ENCODE measurements at places on chromosomes 13 and 19.

GRCh38 chr19:13795595-13796300, 505 bp downstream of the ZSWIM4 start:
- no peak for DNase-seq

DNA sequence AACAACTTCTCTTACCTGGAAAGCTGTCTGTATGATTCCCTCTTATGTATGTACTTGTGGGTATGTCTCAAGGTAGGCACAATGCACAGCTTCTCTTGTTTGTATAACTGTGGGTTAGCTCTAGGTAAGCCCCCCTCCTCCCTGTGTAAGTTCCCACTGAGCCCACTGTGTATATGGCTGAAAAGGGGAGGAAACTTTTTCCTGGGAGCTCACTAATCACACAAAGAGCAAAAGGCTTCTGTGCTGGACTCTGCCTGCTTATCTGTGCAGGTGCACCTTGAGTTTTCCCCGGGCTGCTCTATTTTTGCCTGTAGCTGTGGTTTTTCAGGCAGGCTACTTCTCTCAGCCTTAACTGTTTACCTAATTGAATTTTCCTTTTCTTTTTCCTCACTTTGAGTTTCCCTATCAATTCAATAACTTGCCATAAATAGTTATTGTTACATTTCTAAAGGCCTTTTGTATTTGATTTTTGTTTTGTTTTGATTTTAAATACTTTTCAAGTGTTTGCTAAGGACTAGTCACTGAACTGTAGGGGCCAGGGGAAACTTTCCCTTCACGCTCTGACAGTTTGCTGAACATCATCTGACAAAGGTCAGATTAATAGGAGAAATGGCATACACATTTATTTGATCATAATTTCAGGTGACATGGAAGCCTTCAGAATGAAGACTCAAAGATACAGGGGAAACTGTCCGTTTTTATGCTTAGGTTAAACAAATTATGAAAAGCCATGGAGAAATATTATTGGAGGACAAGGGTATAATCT, 423.5 kb upstream of the ATXN8OS start:
- no peak for DNase-seq

- no peak for DNase-seq
Measured at GRCh38 chr13:29654843-29655547, 59.5 kb upstream of the SLC7A1 start.

DNA sequence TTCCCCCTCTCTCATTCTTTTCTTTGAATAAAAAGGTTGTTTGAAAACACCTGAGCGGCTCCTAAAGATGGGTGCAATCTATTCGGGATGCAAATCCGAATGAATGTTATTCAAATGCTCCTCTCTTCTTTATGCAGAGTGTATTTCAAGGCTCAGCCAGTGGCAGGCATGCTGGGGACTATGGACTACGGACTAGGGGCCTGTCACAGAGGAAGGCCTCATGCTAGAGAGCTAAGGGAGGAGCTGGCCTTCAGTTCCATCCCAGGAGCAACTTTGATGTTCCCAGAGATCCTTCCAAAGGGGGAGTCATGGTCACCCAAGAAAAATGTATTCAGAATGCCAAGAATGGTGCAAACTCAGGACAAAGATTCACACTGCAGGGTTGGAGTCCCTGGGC, 9.3 kb downstream of the ALOX5AP start:
- DNase-seq, result no peak
